Head of caudate nucleus (tissue), 42 donors: ENCODE measurements at places on chromosomes 7 and 10.
A peak's percentile ranks its signal among the peaks of the same experiment; 100 is the strongest.

- DNase-seq: no peak
Measured at GRCh38 chr10:118551535-118552100, 43.8 kb downstream of the PRLHR start.

DNA sequence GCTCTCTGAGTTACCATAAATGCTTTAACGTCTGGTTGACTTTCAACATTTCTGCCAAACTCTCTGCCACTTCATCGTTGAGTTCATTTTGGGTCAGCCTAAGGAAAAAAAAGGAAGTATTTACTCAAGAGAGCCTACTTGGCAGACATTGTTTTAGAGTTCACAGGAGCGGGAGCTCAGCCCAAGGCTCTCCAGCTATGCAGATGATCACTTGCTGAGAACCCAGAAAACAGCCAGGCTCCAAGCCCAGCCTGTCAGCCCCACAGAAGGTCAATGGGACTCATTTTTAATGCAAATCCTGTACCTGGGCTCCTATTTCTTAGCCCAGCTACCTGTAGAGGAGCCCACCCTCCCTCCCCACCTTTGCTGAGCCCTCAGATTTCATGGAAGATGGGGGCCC, 45.5 kb downstream of the NOD1 start:
- peak; percentile 18 for DNase-seq

GRCh38 chr7:82393840-82394220, 49.7 kb downstream of the CACNA2D1 start:
- DNase-seq: no peak

DNA sequence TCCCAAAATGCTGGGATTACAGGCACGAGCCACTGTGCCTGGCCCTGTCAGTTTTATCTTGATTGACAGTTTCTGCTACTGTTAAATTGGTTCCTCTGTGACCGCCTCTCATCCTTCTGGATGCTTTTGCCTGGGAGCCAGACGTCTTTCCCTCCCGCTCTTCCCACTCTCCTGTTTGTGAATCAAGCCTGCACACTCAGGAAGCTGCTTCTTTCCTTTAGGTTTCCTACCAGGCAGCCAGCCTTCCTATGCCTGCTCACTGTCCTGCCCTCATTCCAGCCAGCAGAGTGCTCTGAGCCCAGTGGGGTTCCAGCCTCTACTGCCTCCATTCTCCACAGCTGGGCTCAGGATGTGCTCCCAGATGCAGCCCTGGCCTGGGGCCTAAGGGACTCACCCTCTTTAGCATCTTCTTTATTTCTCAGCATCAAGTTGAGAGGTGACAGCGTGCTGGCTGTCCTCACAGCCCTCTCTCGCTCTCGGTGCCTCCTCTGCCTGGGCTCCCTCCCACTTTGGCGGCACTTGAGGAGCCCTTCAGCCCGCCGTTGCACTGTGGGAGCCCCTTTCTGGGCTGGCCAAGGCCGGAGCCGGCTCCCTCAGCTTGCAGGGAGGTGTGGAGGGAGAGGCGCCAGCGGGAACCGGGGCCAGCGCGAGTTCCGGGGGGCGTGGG, 5.1 kb downstream of the SH2D4B start:
- DNase-seq: no peak

- DNase-seq: peak; percentile 17
Measured at GRCh38 chr7:70782796-70783195, 349.1 kb upstream of the GALNT17 start.

- no peak for DNase-seq
Measured at GRCh38 chr7:366161-366803, 76.3 kb downstream of the FOXL3 start.

GRCh38 chr7:126608339-126608776, 644.4 kb downstream of the GRM8 start:
- no peak for DNase-seq

GRCh38 chr7:151812967-151813366, 63.9 kb downstream of the PRKAG2 start:
- no peak for DNase-seq

- no peak for DNase-seq
Measured at GRCh38 chr10:116848944-116849247, 403 bp upstream of the ENO4 start.

DNA sequence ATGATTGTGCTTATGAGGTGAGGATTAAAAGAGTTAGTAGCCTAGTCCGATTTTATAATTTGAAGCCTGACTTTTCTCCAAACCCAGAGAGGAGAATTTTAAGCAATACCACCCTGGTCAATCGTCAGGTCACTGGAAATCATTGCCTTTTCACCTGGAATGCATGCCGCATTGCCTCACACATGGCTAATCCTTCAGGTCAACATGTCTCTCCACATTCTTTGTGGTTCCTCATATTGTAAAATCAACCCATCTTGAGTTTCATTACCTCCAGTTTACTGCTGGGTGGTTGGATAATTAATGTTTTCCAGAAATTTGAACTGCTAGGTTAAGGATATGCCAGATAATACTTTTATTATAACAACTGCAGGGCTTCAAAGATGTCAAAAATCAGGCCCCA, 55.6 kb upstream of the SEMA3E start:
- no peak for DNase-seq

DNA sequence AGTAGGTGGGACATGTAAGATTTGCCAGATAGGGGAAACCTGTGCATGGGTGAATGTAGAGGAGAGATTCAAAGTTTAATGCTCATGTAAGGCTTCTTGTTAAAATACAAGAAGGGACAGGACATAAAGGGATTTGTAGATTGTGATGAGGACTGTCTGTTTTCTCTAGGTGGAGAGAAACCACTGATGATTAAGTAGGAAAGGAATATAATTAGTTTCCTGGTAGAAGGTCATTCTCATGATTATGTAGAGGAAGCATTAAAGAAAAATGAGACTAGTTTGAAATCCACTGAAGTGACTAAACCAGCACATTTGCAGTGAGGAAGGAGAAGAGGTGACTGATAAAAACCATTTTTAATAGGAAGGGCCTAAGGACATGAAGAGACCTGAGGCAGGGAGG, 19.6 kb upstream of the MACC1 start:
- DNase-seq: no peak

DNA sequence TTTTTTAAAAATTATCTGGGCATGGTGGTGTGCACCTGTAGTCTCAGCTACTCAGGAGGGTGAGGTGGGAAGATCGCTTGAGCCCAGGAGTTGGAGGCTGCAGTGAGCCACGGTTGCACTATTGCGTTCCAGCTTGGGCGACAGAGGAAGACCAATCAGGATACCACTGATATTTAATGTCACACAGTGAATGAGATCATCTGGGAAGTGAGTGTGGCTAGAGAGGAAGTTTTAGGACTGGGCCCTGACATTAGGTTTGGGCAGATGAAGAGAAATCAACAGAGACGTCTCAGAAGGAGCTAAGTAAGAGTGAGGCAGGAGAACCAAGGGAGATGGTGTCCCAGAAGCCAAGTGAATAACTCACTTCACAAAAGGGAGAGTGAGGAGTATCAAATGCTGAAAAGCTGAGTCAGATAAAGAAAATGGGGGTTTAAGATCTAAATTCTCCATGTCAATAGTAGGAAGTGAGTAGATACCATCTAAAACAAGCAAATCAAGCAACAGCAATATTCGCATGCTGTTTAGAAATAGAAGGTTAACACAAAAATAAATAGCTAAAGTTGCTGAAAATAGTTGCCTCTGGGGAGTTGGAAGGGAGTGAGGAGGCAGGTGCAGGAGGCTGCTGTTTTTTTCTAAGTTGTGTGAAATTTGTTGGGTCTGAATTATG, 11.5 kb downstream of the PILRA start:
- no peak for DNase-seq

DNA sequence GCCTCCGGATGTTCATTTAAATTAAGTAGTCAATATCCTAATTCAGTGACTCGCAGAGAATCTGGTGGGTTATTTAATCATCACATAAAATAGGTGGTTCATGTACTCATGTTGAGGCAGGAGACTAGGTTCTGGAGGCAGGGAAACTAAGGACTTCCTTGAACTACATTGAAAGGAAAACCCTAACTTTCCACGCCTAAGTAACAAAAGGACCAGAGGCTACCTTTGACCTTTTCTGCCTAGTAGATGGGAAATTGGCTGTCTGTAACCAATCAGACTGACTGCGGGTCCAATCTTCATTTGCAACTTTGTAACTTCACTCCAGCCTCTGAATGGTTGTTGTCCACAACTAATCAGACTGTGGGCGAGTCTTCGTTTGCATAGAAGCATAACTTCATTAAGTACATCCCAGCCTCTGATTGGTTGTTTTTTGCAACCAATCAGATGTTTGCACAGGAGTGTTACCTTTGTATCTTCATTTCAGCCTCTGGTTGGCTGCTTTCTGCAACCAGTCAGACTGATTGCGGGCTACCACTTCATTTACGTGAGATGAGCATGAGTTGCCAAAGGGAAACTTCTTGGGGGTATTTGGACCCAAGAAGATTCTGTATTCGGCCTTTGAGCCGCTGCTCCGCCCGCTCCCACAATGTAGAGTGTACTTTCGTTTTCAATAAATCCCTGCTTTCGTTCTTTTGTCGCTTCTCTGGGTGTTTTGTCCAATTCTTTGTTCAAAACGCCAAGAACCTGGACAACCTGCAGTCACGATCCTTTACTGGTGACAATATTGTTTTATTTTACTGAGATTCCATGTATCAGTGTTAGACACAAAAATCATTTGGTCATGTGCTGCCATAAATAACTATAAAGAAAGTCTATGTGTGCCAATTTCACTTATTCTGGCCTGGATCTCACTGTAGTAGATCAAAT, 1.7 kb upstream of the ST7 start:
- no peak for DNase-seq

DNA sequence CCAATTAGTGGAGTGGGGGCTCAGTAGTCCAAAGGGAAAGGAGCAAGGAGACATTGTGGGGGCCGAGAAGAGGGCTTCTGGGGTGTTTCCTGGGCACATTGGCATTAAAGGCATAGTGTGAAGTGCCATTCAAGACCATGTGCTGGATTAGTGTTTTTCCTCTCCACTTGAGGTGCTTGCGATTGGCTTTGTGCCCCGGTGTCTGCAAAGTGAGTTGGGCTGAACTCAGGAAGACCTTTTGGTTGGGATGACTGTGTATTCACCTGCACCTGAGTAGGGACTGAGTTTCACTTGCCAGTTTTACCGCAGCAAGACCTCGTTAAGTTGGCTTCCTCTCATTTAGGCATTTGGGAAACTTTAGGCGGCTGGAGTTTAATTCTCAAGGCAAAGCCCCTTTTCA, 73.0 kb downstream of the TCF7L2 start:
- DNase-seq: no peak

GRCh38 chr7:6269527-6269926, 2.9 kb downstream of the CYTH3 start:
- DNase-seq: no peak

- DNase-seq: no peak
Measured at GRCh38 chr10:92125144-92125543, 165.7 kb downstream of the CPEB3 start.

DNA sequence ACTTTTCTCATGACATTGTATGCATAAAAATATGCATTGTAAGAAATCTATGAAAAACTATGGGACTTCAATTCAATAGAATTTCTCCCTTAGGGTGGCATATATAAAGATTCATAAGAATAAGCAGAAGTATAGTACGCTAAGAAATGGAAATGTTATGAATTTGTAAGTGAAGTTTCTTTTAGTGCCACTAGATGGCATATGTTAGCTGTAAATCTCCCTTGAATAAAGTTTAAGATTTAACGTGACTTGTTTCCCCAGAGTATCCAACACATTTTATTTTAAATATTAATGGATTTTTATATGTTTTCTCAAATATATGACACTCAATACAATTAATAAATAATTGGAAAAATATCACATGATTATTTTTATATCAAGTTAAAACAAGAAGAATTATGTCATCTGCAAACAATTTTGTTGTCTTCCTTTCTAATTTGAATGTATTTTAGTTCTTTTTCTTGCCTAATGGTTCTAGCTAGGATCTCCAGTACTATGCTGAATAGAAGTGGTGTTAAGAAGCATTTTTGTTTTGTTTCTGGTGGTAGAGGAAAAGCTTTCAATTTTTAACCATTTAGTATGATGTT, 287.2 kb downstream of the HGF start:
- no peak for DNase-seq

GRCh38 chr10:24041034-24041433, 167.9 kb upstream of the KIAA1217 start:
- DNase-seq: no peak

DNA sequence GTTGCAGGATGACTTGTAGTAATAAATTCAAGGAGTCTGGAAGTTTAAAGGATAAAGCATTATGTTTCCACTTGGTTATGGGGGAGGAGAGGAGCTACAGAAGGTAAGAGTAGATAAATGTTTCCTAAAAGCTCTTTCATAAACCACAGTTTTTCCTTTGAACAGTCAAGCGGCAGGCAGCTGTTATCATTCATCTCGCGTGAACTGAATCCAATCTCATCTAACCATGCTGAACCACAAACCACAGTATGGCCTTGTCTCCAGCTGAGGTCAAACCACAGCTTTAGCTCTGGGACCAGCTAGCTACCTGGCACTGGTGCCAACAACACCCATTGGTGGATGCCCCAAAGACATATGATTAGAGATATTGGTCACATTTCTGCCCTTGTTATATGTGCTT, 63.3 kb downstream of the NOC3L start:
- no peak for DNase-seq

GRCh38 chr10:86141896-86142295, 224.7 kb downstream of the GRID1 start:
- DNase-seq: no peak

- peak; percentile 65 for DNase-seq
Measured at GRCh38 chr10:52779541-52780390, 7.2 kb upstream of the MBL2 start.

DNA sequence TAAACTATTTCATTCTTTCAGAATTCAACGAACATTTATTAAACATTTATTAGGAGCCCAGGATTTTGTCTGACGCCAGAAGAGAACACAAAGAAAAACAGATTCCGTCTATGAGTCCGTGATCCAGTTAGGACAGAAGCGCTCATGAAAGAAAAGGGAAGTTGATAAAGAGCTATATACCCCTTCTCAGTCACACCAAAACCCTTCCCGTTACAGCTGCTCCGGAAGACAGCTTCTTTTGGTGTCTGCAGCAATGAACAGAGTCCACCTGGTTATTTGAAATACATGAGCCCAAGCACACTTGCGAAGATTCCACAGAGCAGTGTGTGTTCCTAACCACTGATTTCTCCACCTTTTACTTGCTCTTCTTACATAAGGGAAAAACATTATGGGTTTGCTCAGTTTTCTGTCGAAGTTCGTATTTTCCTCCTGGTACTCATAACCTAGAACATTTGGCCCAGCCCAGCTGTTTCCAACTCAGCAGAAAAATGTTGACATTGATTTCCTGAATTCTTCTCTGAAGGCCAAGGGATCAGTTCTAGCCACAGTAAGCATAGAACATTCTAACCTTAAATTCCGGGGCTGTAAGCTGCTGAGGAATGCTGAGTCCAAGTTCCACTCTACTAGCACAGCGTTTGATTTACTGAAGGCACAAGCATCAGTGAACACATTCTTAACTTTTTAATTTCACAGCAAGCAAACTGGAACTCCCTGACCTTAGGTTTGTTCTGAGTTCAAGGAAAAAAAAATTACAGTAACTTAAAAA, 206.5 kb downstream of the SORCS1 start:
- no peak for DNase-seq

DNA sequence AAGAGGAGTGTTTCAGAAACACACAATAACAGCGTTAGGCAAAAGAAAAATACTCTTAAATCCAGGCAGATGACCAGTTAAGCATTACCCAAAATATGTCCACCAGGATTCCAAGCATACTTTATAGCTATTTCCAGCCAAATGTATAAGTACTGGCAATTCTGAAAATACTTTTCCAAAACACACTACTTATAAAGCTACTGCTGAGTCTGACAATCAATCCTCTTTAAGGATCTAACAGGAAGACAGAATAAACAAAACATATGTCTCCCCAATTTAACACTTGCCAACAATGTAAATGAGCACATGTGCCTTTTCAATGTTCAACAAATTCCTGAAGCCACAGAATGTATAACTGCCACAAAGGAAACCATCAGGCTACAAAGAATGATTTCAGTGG, 370.9 kb downstream of the SORCS1 start:
- DNase-seq: no peak
